NCI-H226 (cell line): ENCODE measurements at places on chromosomes 11 and 22.

GRCh38 chr22:17112491-17113042, 8.6 kb downstream of the TMEM121B start:
- no peak for DNase-seq

DNA sequence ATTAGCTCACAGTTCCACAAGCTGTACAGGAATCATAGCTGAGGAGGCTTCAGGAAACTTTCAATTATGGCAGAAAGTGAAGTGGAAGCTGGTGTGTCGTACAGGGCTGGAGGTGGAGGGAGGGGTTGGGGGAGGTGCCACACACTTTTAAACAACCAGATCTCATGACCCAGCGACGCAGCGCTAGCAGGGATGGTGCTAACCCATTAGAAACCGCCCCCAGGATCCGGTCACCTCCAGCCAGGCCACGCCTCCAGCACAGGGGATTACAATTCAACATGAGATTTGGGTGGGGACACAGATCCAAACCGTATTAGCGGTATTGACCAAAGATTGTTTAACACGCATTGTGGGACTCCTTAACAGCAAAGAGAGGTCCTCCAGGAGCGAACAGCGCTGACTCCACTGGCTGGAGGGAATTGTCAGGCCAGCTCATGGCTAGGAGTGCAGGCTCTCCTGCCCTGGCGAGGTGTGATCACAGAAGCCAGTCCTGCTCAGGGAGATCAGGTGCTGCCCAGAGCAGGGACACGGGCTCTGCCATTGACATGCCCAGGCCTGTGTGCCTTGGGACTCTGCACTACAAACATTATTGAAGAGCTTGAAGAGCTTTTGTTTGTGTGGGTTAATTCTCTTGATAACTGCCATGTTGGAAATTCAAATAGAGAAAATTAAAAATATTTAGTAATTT, 215.3 kb downstream of the TBC1D22A start:
- DNase-seq: no peak

- DNase-seq: no peak
Measured at GRCh38 chr11:5938603-5938965, 3.5 kb upstream of the OR56A3 start.

- no peak for DNase-seq
Measured at GRCh38 chr11:74392256-74392655, 6.0 kb downstream of the PGM2L1 start.

GRCh38 chr22:16974298-16975084, 33.5 kb downstream of the GAB4 start:
- no peak for DNase-seq

DNA sequence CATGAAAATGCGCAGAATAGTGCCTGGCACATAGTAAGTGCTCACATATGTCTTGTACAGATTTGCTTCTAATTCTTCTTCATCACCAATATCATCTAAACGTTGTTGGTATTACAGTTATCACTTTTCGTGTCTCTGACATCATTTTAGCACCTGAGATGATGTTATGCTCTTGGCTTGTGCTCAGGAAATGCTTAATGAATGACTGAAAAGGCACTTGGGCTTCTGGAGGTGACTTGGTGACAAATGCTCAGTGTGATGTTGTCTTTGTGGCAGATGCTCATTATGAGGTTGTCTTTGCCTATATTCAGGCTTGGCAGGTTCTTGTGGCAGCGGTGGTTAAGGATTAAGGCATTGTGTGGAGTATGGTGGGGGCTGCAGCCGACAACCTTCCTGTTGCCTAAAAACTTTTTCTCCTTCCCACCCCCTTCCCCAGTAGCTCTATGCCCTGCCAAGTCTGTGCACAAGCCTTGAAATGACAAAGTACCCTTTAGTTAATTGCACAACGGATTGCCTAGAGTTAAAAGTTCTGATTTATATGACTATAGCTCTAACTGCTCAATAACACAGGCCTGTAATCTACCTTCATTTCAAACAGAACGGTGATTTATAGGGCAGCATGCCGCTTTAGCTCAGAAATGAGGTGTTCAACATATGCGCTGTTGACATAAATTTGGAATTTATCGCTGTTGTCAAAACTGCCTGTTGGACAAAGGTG, 82.5 kb downstream of the ZBTB16 start:
- DNase-seq: no peak

- DNase-seq: no peak
Measured at GRCh38 chr11:132639986-132640385, 892.3 kb downstream of the OPCML start.

- DNase-seq: no peak
Measured at GRCh38 chr11:45921561-45922424, 663 bp upstream of the LARGE2 start.

DNA sequence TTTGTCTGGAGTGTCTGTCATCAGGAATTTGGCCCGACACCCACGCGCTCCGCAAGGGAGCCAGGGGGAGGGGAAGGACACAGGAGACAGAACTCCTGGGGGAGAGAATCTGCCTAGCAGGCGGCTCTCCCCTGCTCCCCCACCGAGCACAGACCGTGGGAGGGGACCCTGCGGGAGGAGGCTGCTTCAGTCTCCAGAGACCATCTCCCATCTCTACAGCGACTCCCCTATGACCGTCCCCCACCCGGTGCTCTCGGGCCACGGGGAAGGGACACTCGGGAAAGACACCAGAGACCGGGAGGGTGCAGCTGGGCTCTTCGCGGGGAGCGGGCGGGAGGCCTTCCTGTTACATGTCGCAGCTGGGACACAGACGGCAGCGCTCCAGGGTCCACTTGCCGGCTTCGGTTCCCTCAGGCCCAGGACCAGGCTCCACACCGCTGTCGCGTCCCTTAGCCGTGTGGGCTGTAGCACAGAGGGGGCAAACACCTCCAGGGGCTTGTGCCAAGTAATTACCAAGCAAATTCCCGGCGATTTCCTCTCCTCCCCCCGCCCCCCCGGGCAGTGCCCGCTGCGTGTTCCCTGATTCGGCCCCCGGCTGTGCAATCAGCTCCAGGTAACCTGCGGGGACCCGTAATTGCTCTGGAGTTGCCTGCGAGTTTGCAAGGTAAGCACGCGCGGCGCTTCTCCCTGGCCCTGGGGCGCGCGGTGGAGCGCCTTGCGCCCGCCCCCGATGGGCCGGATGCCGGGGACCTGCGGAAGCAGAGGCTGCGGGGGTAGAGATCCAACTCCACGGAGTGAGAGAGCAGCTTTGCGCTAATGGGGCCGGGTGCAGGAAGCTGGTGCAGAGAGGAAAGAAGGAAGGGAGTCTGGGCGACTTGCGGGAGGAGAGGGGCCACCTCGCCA, 155.1 kb upstream of the CADM1 start:
- no peak for DNase-seq

- DNase-seq: no peak
Measured at GRCh38 chr11:134052988-134053945, 15.6 kb upstream of the JAM3 start.

- DNase-seq: no peak
Measured at GRCh38 chr11:70851907-70852306, 400.5 kb downstream of the SHANK2 start.

GRCh38 chr11:75535071-75535470, 9.3 kb upstream of the GDPD5 start:
- DNase-seq: no peak

DNA sequence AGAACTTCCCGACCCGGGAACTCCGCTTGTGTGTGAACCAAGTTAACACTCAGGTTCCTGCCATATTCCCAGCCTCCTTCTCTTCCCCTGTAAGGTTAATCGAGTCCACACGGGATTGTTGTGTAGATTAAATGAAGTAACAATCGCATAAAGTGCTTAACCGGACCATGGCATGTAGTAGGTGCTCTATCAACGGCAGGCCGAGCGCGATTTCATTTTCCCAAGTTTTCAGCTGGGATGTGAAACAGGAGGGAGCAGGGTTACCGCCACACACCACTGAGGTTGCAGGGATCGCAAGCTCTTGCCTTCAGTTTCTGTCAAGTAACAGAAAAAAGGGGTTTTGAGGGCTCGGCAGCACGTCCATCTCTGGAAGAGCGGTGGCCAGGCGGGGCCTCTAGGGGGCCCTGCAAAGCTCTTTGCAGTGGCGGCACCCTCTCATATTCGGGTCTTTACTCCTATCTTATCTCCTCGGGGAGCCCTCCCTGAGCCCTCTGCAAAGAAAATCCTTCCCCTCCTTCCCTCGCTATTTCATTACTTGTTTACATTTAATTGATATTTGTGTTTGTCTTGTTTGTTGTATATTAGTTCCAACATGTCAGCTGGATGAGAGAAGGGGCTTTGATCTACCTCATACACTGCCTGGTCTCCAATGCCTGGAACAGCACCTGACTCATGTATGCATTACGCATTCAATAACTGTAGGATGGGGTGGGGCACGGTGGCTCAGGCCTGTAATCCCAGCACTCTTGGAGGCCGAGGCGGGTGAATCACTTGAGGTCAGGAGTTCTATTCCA, 816 bp upstream of the PLEKHA7 start:
- no peak for DNase-seq
